ENCODE measurements at places on chromosomes 5 and 9. TPM values are rescaled to one million over a fixed set of nuclear protein-coding genes. Genes with fewer than 3 reads are reported as not detected.

- no peak for DNase-seq
Measured at GRCh38 chr9:11551106-11551505, 938.3 kb upstream of the PTPRD start.

ZFP2 gene
- 7.7 TPM for polyA plus RNA-seq

GRCh38 chr9:69535911-69536310 is 136.3 kb downstream of the APBA1 start:
- DNase-seq = no peak

PCDHGB1 gene
- 1.7 TPM for polyA plus RNA-seq

DNA sequence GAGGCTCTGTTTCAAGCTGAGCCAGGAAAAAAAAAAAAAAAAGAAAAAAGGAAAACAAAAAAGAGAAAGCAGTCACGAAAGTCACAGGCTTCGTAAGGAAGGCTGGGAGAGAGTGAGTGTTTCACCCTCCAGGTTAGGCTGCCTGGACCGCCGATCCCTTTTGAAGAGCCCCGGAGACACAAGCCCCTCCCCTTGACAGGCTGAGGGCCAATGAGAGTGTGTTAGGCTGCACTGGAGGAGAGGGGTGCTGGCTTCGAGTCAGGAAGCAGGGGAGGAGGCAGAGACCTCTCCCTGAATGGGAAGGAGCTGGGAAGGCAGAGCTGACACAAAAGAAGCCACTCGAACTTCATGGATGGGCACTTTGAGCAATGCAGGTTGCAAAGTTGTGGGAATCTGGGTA is at the start of gene NMUR2:
NMUR2 (minus strand) TSS at position 135 of the 400 bp plus-strand sequence. CDS start 166 bp downstream, outside the sequence.
- DNase-seq = peak; percentile 17

GRCh38 chr5:137583129-137583528 is 84.0 kb upstream of the SPOCK1 start:
- DNase-seq = no peak

DNA sequence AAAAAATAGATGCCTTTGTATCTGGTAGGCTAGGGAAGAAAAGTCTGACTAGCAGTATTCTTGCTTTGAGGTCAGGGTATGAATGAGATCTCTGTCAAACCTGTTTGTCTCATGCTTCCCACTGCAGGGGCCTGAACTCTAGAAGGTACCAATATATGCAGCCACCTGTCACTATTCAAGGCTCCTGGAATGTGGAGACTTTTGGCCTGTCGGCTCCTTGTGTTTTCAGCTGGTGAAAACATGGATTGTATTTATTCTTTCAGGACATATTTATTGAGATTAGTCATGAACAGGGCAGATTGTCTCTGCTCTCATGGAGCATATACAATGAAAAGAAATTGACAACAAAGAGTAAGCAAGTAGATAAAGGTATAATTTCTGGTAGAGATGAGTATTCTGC is 255.8 kb downstream of the ARHGAP26 start:
- DNase-seq = no peak

GRCh38 chr9:69198521-69199220 is 24.6 kb downstream of the TJP2 start:
- DNase-seq = no peak

GRCh38 chr5:120655828-120656435 is 191.8 kb downstream of the PRR16 start:
- peak; percentile 33 for DNase-seq

GRCh38 chr5:14144586-14145434 is 1.7 kb downstream of the TRIO start:
- peak; percentile 65 for DNase-seq

- no peak for DNase-seq
Measured at GRCh38 chr5:36407396-36407795, 105.7 kb upstream of the RANBP3L start.

GRCh38 chr5:167840527-167841130 is 450.8 kb upstream of the WWC1 start:
- DNase-seq = no peak

DNA sequence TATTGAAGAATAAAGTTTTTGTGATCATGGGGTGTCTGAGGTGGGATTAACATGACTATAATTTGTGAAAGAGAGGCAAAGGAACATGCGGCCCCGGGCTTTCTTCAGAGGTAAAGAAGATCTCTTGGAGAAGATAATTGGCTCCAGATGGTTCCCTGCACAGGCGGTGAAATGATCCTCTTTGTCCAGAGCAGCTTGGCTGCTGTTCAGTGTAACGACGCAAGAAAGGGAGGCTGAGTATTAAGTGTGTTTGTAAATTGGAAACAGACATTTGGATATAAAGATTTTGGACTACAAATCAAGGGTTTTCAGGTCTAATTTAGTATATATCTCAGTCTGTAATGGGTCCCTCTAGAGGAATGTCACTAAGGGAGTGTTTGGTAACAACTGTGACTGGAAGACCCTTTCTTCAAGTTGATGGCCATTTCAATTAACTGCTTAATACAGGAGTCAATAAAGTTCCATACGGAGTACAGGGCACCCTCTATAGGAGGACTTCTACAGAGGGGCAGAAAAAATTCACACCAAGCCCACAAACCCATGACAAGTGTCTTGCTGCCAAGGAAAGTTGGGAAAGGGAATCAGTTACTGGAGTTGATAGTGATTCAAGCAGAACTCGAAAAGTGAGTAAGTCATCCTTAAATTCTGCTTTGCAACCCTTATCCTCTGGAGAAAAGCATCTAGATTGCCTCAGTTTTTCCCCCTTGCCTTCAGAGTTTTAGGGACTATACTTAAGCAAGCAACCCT is 4.1 kb downstream of the EQTN start:
- no peak for DNase-seq

ADRB2 gene
- polyA plus RNA-seq = 0.40 TPM

PCDHB3 gene
- polyA plus RNA-seq = 3.7 TPM

- DNase-seq = no peak
Measured at GRCh38 chr9:127523312-127523851, 72.1 kb downstream of the LRSAM1 start.

GRCh38 chr5:29568028-29568427 is 1625.5 kb upstream of the CDH6 start:
- DNase-seq = no peak

NKD2 gene
- polyA plus RNA-seq = 20.5 TPM

OR1J2 gene
- not detected for polyA plus RNA-seq

HMCN2 gene
- 1.6 TPM for polyA plus RNA-seq

AGXT2 gene
- polyA plus RNA-seq = 60.3 TPM

Measured in renal pelvis (tissue), 12 donors.